ENCODE measurements at places on chromosomes 3 and 15. TPM values are rescaled to one million over a fixed set of nuclear protein-coding genes. Genes with fewer than 3 reads are reported as not detected.
A peak's percentile ranks its signal among the peaks of the same experiment; 100 is the strongest.

Gene TRH
- not detected for total RNA-seq

- DNase-seq, result no peak
- no peaks in the 10 kb centered on the region for H3K27me3 ChIP-seq
- no peak overlapping the region for H3K27ac ChIP-seq
- H3K36me3 ChIP-seq, result no peaks in the 10 kb centered on the region
These were observed 341.0 kb upstream of the UBE2E2 start for GRCh38 chr3:22862111-22862510.

DNA sequence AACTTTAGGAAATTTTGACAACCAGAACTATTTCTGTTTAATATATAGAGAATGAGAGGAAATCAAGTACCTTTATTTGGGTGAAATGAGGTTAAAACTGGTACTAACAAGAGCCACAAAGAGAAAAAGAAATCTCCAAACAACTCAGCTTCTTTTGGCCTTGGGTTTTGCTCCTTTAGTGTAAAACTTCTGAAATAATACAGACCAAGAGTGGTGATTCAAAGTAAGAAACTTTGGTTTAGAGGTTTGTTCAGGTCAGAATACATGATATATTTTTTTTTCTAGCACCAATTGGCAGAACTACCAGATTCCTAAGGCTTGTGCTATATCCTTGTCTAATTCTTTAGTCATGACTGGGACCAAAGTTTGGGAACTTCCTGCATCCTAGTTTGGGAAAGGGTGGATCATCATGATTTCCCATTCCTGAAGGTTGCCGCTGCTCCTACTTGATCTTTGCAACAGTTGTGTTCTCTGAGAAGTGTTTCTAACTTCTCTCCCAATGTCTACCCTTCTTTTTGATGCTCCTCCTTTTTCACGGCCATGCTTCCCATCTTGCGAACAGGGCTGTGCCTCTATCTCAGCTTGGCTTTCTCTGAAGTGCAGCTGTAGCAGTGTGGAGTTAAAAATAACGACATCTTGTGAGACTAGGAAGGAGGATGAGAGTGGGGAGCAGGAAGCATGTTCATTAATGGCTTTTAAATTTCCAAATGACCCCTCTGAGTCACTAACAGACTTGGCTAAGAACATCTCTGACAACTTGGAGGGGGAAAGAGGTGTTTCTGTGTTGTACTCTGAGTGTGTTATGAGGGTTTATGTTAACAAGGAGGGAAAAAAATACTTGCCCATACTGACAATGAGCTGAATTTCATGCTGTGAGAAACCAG is 87.7 kb downstream of the KCNAB1 start:
- no peak for DNase-seq
- no peaks in the 10 kb centered on the region for H3K27me3 ChIP-seq
- H3K27ac ChIP-seq, result no peak overlapping the region

- H3K36me3 ChIP-seq, result no peaks in the 10 kb centered on the region
- no peaks in the 10 kb centered on the region for H3K27me3 ChIP-seq
- no peak overlapping the region for H3K27ac ChIP-seq
- H3K4me3 ChIP-seq, result no peak overlapping the region
These were observed 822.4 kb upstream of the CADM2 start for GRCh38 chr3:84136425-84136824.

Gene FAM107A
- total RNA-seq, result 8.0 TPM

DNA sequence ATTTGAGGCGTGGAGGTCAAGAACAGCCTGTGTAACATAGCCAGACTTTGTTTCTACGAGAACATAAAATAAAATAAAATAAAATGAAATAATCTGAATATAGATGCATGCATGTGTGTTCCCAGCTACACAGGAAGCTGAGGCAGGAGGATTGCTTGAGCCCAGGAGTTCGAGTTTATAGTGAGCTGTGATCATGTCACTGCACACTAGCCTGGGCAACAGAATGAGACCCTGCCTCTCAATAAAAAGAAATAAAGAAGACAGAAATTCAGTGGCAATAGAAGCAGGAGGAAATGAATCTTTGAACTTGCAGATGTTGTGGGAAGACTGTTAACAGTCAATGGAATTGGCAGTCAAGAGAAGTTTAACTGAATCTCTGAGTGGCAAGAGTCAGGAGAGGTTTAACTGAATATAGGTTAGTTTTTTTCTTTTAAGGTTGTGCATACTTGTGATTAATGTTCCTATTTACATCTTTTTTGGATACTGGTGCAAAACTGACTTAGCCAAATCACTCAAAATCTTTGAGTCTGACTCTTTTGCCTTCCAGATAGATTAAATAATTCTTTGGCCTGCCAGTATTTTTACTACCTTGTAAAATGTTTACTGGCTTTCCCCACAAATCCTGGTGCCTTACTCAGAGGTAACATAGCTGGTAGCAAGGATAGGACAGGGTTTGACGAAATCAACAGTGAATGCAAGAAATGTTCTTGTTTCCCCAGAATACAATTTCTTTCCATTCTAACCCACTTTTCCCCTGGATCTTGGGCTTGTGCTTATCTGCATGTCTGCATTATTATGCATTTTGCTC is 361.4 kb downstream of the PDCD6IP start:
- H3K4me3 ChIP-seq, result no peak overlapping the region
- DNase-seq, result no peak
- H3K27ac ChIP-seq, result no peak overlapping the region
- H3K36me3 ChIP-seq, result no peaks in the 10 kb centered on the region
- no peaks in the 10 kb centered on the region for H3K27me3 ChIP-seq

Gene FBXO40
- 0.12 TPM for total RNA-seq

- no peak for DNase-seq
- no peak overlapping the region for H3K27ac ChIP-seq
These were observed 116.7 kb downstream of the DLG1 start for GRCh38 chr3:197181741-197182140.

GRCh38 chr3:127611251-127611650 is 13.0 kb downstream of the MCM2 start:
- no peaks in the 10 kb centered on the region for H3K4me1 ChIP-seq
- H3K27ac ChIP-seq, result no peak overlapping the region
- no peak for DNase-seq
- H3K36me3 ChIP-seq, result no peaks in the 10 kb centered on the region

DNA sequence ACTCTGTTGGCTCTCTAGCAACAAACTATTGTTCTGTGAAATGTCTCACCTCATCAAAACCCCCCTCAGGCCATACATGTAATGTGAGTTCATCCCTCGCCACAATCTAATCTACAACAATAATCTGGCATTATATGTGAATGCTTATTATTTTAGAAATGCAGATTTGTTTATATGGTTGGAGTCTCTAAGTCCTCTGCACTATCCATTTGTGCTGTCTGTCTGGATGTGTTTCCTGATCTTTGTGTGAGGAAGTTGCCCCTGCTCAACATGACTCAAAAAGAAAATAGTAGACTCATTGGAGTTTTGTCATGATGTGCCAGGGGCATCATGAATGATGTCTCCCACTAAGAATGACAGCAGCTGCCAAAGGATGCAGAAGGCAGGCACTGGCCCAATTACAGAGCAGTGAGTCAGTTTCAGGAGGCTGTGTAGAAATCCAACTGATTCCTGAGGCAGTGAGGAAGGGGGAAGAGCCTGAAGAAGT is 161.6 kb upstream of the PDZRN3 start:
- no peak overlapping the region for H3K27ac ChIP-seq
- H3K36me3 ChIP-seq, result no peaks in the 10 kb centered on the region

GRCh38 chr3:61667814-61668213 is 106.4 kb downstream of the PTPRG start:
- no peaks in the 10 kb centered on the region for H3K36me3 ChIP-seq
- no peak overlapping the region for H3K4me3 ChIP-seq
- H3K27me3 ChIP-seq, result no peaks in the 10 kb centered on the region
- H3K4me1 ChIP-seq, result no peaks in the 10 kb centered on the region
- no peak overlapping the region for H3K27ac ChIP-seq

Gene MOBP
- total RNA-seq, result not detected

- H3K27me3 ChIP-seq, result no peaks in the 10 kb centered on the region
- H3K36me3 ChIP-seq, result no peaks in the 10 kb centered on the region
- DNase-seq, result no peak
- H3K27ac ChIP-seq, result no peak overlapping the region
These were observed 10.3 kb downstream of the HRH1 start for GRCh38 chr3:11164607-11165006.

DNA sequence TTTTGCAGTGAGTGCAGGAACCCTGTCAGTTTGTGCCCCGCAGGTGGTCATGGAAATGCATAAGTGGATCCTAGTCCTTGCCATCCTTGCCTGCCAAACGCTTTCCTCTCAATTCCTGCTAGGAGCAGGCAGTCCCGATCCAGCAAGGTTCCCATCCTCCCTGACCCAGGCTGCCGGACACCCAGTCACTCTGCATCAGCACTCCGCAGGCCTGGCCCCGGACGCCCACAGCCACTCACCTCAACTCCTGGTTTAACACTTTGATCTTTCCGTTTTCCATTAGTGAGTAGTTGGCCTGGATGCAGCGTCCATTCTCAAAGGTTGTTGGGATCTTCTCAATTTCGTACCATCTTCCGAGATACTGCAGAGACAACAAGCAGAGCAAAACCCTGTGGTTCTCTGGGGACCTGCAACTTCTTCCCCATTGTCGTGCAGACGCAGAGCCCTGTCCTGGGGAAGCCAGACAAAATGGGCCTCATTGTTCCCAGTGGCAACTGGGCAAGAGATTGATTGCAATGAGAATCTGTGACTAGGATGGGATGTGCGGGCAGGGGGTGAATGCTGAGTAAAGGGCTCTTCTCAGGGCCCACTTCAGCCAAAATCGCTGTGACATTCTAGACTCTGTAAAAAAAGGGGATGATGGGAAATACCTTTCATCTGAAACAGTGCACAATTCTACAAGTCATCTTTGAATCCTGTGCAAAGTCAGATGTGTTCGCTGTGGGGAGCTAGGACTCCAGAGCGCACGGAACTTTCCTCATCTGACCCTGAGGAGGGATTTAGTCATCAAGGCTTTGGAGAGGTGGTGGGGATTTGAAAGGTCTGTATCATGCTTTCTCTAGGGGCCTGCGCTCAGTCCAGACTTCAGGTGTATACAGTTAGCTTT is 9.9 kb downstream of the APOD start:
- no peaks in the 10 kb centered on the region for H3K27me3 ChIP-seq
- no peaks in the 10 kb centered on the region for H3K36me3 ChIP-seq
- no peak overlapping the region for H3K27ac ChIP-seq
- H3K4me3 ChIP-seq, result no peak overlapping the region

- H3K36me3 ChIP-seq, result no peaks in the 10 kb centered on the region
- no peak for DNase-seq
- no peak overlapping the region for H3K4me3 ChIP-seq
- H3K27me3 ChIP-seq, result no peaks in the 10 kb centered on the region
These were observed 35.4 kb upstream of the TSC22D2 start for GRCh38 chr3:150372722-150373121.

DNA sequence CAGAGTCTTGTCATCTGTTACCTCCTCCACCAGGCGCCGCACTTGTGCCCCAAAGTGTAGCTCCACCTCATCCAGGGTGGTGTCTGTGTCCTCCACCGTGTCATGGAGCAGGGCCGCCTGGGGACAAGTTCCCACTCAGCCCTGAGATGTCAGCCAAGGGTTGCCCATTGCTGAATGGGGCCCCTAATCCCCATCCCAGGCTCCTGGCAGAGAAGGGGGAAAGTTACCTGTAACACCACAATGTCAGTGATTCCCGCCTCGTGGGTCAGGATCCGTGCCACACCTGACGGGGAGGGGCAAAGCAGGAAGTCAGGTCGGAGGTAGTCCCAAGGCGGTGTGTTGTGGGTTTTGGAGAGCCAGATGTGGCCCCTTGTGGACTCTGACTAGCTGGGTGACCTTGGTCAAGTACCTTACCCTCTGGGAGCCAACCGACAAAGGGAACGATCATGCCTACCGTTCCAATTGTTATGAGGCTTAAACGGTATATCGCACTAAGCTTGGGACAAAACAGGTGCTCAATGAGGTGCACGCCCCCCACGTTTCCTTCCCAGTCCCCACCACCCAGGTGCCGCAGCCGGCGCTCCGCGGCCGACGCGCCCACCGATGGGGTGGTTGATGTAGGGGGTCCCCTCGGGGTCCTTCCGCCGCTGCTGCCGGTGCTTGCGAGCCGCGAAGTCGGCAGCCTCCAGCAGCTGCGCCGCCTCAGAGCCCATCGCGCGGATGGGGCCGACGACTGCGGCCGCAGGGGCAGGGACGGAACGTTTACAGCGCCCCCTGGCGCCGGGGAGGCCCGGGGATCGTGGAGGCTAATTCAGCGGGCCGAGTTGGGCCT is at the start of gene HDDC3:
Gene HDDC3 (minus strand): TSS at position 722 of the 832 bp plus-strand sequence. CDS start 9 bp downstream, at position 713.
- peak; percentile 95 for DNase-seq
- H3K27ac ChIP-seq, result peak within 1 kb of the TSS; percentile 96
- H3K4me1 ChIP-seq, result no peaks in the 10 kb centered on the region
- H3K4me3 ChIP-seq, result peak within 1 kb of the TSS; percentile 76

- no peak overlapping the region for H3K4me3 ChIP-seq
These were observed 49.9 kb downstream of the BTD start for GRCh38 chr3:15651396-15651795.

GRCh38 chr3:112642912-112643506 is 2.1 kb upstream of the CCDC80 start:
- H3K27ac ChIP-seq, result no peak overlapping the region
- H3K27me3 ChIP-seq, result no peaks in the 10 kb centered on the region
- H3K36me3 ChIP-seq, result no peaks in the 10 kb centered on the region

Gene ADAMTS7
- total RNA-seq, result 0.25 TPM

- no peaks in the 10 kb centered on the region for H3K27me3 ChIP-seq
- DNase-seq, result no peak
- H3K27ac ChIP-seq, result no peak overlapping the region
- peaks cover 12% of the 10 kb centered on the region for H3K4me1 ChIP-seq
- H3K4me3 ChIP-seq, result no peak overlapping the region
These were observed 2.8 kb upstream of the SEMA3G start for GRCh38 chr3:52447512-52448355.

GRCh38 chr3:119635719-119636118 is 24.7 kb downstream of the POPDC2 start:
- no peaks in the 10 kb centered on the region for H3K36me3 ChIP-seq
- no peaks in the 10 kb centered on the region for H3K27me3 ChIP-seq
- H3K27ac ChIP-seq, result no peak overlapping the region
- no peak for DNase-seq
- peaks cover 7% of the 10 kb centered on the region for H3K4me1 ChIP-seq
- H3K4me3 ChIP-seq, result no peak overlapping the region

GRCh38 chr3:9201266-9201665 is 48.2 kb downstream of the SRGAP3 start:
- no peaks in the 10 kb centered on the region for H3K36me3 ChIP-seq
- no peak for DNase-seq
- H3K27ac ChIP-seq, result no peak overlapping the region
- no peak overlapping the region for H3K4me3 ChIP-seq
- H3K27me3 ChIP-seq, result no peaks in the 10 kb centered on the region

Gene PIERCE2
- 5.0 TPM for total RNA-seq

- no peak for DNase-seq
- H3K36me3 ChIP-seq, result no peaks in the 10 kb centered on the region
- no peak overlapping the region for H3K27ac ChIP-seq
- no peaks in the 10 kb centered on the region for H3K4me1 ChIP-seq
- no peaks in the 10 kb centered on the region for H3K27me3 ChIP-seq
These were observed 297.9 kb downstream of the EDEM1 start for GRCh38 chr3:5485427-5485826.

All from pancreas (tissue), 10 donors.